ENCODE measurements at places on chromosomes 4 and X. TPM values are rescaled to one million over a fixed set of nuclear protein-coding genes. Genes with fewer than 3 reads are reported as not detected.

Gene PPEF2
- not detected for total RNA-seq

Gene MAGED4
- total RNA-seq = 64.9 TPM

Gene P2RY8
- not detected for total RNA-seq

Gene AFAP1
- 68.5 TPM for total RNA-seq

Gene CLDN22
- total RNA-seq = not detected

Gene SYNPO2
- total RNA-seq = 1.3 TPM

Gene HSFX1
- 0.88 TPM for total RNA-seq

Gene HELT
- not detected for total RNA-seq

Gene EIF1AX
- 43.3 TPM for total RNA-seq

Gene MFAP3L
- total RNA-seq = 2.5 TPM

Gene STATH
- total RNA-seq = not detected

Gene CITED1
- not detected for total RNA-seq

Gene PCDH7
- 27.8 TPM for total RNA-seq

Gene TCEAL6
- not detected for total RNA-seq

Gene AREG
- 129 TPM for total RNA-seq

Gene DDX53
- not detected for total RNA-seq

Gene NXF2B
- not detected for total RNA-seq

Gene NR3C2
- total RNA-seq = 0.24 TPM

Gene ZDHHC15
- total RNA-seq = 0.48 TPM

Gene TGIF2LX
- not detected for total RNA-seq

Gene TCEAL9
- 90.5 TPM for total RNA-seq

Gene SLC10A4
- total RNA-seq = not detected

Gene RNF128
- total RNA-seq = 1.6 TPM

Gene FNIP2
- 9.3 TPM for total RNA-seq

Gene SMR3B
- not detected for total RNA-seq

Gene AFM
- total RNA-seq = not detected

Gene GATA1
- not detected for total RNA-seq

Gene TMPRSS11B
- total RNA-seq = not detected

Gene RAB9B
- not detected for total RNA-seq

Gene PALLD
- 79.8 TPM for total RNA-seq

Gene SSX7
- not detected for total RNA-seq

Gene ARHGAP4
- 6.7 TPM for total RNA-seq

Gene CT45A1
- total RNA-seq = not detected

Gene XG
- under 0.01 TPM for total RNA-seq

Gene RPS6KA6
- 2.6 TPM for total RNA-seq

Gene MMRN1
- total RNA-seq = 0.24 TPM

Gene DNAJB14
- total RNA-seq = 29.1 TPM

Gene FGFBP1
- 0.65 TPM for total RNA-seq

Gene CCNA2
- total RNA-seq = 35.6 TPM

Gene COMMD8
- total RNA-seq = 22.8 TPM

Gene RPA4
- total RNA-seq = 0.72 TPM

Gene KLB
- not detected for total RNA-seq

Gene ALAS2
- total RNA-seq = not detected

Gene CENPVL1
- not detected for total RNA-seq

Gene ZFYVE28
- 8.0 TPM for total RNA-seq

Gene SAGE1
- total RNA-seq = not detected

Gene BLTP1
- total RNA-seq = 43.9 TPM

All from epithelial cell of alveolus of lung (primary cell).